Spinal cord (tissue), 10 donors: ENCODE measurements at places on chromosomes 1 and 21. TPM values are rescaled to one million over a fixed set of nuclear protein-coding genes. Genes with fewer than 3 reads are reported as not detected.

Gene VWA5B1
- 10.4 TPM for total RNA-seq

Gene LENEP
- 0.22 TPM for total RNA-seq

Gene MMEL1
- total RNA-seq, result 3.9 TPM

Gene CTBS
- total RNA-seq, result 10.2 TPM

Gene SPRR2D
- not detected for total RNA-seq
